Dorsolateral prefrontal cortex (tissue), 122 donors: ENCODE measurements at places on chromosomes 6 and 20.
A peak's percentile ranks its signal among the peaks of the same experiment; 100 is the strongest.

- DNase-seq: no peak
Observed at GRCh38 chr6:88761237-88762031, 202.0 kb downstream of the RNGTT start.

GRCh38 chr6:18323935-18324705 lies 59.8 kb upstream of the DEK start:
- DNase-seq: no peak

DNA sequence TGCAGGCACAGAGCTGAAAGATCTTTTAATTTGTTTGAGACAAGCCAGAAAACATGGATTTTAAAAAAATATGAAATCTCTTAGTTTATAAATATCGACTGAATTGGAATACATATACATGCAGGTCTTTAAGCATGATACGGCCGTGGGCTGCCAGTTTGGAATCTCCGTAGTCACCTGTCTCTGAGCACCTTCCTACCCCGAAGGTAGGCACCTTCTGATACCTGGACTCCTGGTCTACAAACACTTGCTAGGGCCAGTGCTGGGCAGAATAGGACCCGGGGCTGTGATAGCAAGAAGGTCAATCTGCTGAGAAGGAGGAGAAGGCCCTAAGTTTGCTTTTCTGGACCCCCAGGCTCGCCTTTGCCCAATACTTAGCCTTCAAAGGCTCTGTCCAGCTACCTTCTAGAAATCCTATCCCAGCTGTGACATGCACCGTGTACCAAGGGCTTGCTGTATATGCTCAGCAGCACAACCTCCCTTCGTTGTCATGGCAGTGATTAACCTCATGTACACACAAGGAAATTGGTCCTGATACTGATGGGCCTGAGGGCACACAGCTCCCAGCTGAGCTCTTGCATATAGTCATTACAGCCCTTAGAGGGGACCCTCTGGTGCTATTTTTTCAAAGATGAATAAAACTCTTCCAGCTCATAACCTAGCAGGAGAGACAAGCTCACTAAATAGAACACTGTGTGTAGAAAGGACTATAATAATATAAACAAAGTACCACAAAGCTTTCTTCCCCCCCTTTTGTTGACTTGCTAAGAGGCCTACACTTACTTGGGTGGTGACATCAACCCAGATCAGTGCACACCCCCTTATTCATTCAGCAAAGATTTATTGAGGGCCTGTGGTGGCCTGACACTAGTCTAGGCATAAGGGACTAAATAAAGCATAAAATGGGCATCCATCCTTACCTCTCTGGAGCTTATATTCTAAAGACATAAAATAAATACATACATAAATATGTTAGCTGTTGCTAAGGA lies 17.7 kb downstream of the SNPH start:
- DNase-seq: no peak

- DNase-seq: peak; percentile 64
Observed at GRCh38 chr20:4170621-4171537, 155.5 kb upstream of the RNF24 start.

GRCh38 chr6:17300637-17301036 lies 19.5 kb downstream of the RBM24 start:
- DNase-seq: no peak

GRCh38 chr20:1327827-1328679 lies 886 bp downstream of the SDCBP2 start:
- DNase-seq: no peak

DNA sequence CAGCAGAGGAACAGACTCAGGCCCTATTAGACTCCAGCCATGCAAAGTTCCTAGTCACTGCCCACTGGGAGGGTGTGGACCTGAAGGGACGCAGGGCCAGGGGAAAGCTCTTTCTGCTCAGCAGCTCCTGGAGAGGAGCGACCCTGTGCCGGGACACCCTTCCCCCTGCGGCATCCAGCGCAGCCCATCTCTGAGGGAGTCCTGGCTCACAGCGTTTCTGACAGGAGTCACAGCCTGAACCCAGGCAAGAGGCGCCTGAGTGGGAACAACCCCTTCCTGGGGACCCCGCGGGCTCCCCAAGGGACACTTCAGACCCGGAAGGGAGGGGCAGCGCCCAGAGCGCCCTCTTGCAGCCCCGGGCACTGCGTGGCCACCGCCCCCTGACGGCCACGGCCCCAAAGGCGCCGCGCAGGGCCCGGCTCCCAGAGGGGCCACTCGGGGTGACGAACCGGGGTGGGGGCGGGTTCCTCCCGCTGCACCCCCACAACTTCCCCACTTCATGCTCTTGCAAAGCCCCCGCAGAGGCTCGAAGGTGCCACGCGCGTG lies 862 bp downstream of the UCKL1 start:
- DNase-seq: no peak

GRCh38 chr6:146289816-146290588 lies 253.6 kb upstream of the RAB32 start:
- no peak for DNase-seq

DNA sequence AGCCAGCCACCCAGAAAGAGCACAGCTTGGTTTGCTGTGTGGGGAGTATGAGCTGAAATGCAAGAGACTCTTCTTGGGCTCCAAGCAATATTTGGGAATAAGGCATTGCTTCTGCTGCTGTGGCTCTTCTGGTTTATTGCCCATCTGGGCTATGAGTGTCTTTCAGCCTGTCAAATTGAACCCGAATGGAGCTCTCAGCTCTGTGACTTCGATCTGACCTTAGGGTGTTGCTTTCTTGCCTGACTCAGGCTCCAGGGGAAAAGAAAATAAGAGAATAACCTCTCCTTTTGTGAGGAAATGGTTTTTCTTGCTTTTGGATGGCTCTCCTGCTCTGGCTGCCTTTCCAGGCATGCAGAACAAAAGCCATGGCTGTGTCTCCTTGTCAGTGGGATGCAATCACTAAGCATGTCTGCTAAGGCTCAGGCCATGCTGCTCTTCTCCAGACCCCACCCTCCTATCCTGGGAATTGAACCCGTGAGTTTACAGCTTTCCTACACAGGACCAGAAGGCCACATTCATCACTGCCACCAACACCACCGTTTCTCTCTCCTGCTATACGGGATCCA lies 169.4 kb upstream of the JAG1 start:
- DNase-seq: no peak

- DNase-seq: no peak
Observed at GRCh38 chr6:30841644-30842504, 42.4 kb upstream of the DDR1 start.

DNA sequence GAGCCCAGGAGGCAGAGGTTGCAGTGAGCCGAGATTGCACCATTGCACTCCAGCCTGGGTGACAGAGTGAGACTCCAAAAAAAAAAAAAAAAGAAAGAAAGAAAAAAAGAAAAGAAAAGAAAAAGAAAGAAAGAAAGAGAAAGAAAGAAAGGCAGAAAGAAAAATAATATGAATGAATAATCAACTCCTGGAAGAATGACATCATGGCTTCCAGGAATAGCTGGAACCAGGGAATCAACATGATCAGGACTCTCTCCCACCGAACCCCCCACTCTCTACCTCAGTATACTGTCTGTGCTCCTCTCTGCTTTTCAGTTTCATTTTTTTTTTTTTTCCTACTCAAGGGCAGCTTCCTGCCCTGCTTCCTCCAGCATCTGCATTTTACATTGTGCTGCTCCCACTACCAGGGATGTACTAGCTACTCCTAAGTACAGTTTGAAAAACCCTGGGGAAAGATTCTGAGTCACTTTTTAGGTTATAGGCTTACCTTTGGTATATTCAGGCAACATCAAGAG lies 19.7 kb upstream of the MTCL3 start:
- no peak for DNase-seq

GRCh38 chr6:158568549-158568948 lies 8.7 kb downstream of the TMEM181 start:
- DNase-seq: no peak

GRCh38 chr20:5863040-5863833 lies 87.1 kb downstream of the TRMT6 start:
- DNase-seq: peak; percentile 95

DNA sequence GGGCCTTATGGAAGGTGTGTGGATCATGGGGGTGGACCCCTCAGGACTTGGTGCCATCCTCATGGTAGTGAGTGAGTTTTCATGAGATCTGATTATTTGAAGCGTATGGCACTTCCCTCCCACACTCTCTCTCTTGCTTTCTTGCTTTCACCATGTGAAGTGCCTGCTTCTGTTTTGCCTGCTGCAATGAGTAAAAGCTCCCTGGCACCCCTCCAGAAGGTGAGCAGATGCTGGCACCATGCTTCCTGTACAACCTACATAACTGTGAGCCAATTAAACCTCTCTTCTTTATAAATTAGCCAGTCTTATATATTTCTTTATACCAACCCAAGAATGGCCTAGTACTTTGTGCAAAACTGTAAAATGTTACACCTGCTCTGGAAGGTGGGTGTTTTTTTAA lies 396.8 kb upstream of the HS3ST5 start:
- DNase-seq: peak; percentile 5

GRCh38 chr6:67971812-67972211 lies 663.3 kb upstream of the ADGRB3 start:
- DNase-seq: no peak

DNA sequence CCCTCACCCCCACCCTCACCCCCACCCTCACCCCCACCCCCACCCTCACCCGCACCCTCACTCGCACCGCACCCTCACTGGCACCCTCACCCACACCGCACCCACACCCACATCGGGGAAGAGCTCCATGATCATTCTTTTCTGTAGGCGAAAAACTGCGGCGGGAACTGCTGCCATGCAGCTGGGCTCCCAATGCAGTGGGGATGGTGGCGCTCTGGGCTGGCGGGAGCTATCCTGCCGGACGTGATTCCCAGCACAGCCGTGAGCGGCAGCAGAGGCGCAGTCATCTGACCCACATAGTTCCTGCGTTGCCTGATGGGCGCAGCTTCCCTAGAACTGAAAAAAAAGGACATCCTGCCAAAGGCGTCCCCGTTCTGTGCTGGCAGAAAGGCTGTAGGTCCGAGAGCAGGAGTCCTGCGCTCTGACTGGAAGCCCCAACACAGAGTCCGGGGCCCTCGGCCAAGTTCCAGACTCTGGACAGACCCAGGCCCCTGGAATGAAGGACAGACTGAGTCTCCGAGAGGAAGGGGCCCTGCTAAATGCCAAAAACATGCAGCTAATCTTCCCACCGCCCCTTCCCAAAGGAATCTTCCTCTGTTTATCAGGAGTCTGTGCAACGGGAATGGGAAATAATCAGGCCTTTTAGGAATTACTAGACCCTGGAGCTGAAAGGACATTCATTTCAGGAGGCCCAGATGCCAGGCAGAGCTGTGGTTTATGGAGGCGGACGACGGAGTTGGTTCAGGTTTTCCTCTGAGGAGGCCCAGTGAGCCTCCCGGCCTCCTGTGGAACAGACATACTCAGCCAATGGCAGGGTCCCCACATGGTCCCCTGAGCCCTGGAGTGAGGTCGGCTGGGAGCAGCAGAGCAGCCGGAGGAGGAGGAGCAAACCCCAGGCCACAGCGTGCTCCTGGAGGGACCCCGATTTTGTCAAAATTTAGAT lies 14.1 kb upstream of the TCFL5 start:
- DNase-seq: peak; percentile 91

DNA sequence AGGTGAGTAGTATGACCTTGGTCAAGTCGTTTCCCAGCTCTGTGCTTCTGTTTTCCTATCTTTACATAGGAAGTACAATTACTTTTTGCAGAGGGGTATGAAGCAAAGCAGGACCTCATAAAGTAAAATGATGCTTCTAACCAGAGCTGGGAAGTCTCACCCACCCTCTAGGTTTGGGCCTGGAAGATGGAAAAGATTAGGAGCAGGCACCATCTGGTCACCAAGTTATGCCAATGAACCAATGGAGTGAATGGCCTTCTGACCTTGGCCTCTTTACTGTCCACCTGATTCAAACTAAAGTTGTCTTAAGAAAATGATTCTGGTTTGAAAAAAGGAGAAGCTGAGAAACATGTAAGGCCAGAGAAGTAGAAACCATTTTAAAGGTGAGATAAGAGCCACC lies 68.9 kb upstream of the CTNNBL1 start:
- DNase-seq: no peak

DNA sequence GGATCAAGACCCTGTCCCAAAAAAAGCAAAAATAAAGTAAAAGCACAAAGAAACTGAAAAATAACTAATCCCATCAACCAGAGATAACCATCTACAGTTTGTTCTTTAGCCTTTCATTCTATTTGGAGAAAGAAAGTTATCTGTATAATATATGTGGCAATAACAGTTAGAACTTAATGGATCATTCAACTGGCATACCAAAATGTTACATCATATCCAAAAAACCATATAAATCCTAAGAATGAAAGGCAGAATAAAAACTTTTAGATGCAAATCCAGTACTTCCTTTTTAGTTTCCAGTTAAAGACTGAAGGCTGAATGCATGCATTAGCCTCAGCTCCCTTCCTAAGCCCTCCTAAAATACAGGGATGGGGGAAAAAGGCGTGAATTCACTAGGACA lies 25.2 kb downstream of the ILRUN start:
- no peak for DNase-seq

DNA sequence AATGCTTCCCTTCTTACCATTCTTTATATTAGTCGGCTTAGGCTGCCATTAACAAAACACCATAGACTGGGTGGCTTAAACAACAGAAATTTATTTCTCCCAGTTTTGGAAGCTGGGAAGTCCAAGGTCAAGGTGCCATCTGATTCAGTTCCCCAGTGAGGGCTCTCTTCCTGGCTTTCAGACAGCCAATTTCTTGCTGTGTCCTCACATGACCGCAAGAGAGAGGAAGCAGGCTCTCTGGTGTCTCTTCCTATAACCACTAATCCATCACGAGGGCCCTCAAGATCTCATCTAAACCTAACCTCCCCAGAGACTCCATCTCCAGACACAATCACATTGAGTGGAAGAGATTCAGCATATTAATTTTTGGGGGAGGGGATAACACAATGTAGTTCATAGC lies 193.0 kb upstream of the SGK1 start:
- no peak for DNase-seq

- DNase-seq: no peak
Observed at GRCh38 chr6:137660296-137660731, 166.1 kb upstream of the OLIG3 start.

DNA sequence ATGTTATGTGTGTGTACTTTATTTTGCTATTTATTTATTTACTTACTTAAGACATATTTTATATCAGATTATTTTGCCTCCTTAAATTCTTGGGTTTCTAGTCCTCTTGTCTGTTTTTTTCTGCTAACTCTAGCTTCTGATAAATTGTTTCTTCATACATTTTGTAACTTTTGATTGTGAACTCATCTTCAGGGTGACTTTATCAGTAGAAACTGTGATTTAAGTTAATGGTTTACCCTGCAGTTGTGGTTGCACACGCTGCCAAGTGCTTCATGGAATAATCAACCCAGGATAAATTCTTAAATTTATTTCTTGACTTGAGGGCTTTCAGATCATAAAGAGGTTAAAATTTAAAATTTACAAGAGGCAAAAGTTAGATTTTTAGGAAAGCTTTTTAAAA lies 173.3 kb downstream of the CENPW start:
- no peak for DNase-seq

- no peak for DNase-seq
Observed at GRCh38 chr6:49462599-49462926, 490 bp downstream of the MMUT start.

DNA sequence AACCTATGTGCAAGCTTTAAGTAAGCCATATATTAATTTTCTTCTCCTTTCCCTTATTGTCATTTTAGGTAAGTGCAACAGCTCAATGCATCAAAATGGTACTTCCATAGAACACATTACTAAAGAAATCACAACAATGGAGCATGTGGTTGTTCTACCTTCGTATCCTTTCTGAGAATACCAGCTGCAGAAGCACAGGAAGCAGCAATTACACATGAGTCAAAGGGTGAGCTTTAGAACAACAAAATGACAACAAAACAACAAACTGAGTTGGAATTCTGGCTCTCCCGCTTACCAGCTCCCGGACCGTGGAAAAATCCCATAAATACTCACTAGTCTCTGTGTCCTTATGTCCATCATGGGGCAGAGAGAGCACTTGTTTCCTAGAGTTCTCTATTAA lies 108.9 kb downstream of the BCAS1 start:
- no peak for DNase-seq
